ENCODE measurements at places on chromosomes 12 and 14.

DNA sequence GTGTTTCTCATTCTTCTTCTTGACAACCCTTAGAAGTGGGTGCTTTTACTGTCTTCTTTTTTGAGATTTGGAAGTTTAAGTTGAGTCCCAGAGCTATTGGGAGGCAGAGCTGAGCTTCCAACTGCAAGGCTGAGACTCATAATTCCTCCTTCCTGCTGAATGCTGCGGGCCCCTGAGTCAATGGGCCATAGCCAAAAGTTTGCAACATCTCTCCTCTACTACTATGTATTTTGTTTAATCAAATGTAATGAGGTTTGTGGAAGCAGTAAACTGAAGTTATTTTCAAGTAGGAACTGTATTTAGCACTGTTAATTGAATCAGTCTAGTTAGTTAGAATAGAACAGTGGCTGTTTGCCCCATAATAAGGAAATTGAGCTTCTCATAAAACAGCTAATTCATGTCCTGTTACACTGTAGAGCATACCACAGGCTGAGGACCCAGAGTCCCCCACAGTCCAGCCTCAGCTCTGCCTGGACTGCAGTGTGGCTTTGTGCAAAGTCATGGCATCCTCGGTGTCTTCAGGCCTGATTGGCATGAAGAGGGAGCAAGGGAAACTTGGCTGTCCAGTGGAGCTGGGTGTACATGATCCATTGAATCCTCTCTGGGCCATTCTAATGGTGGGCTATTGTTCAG, 631.7 kb downstream of the VRK1 start:
- DNase-seq: no peak

DNA sequence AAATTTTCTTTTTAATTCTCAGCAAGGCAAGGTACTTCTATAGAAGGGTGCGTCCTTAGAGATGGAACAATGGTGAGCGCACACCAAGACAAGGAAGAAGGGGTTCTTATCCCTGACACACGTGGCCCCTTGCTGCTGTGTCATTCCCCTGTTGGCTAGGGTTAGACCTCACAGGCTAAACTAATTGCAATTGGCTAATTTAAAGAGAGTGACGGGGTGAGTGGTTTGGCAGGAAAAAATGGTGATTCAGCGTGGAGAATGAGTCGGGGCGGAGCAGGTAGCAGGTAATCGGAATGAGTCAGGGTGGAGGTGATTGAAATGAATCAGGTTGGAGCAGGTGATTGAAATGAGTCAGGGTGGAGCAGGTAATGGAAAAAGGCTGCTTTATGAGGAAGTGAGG, 36.3 kb upstream of the HECTD1 start:
- no peak for DNase-seq

- no peak for DNase-seq
These were observed 95.1 kb downstream of the EP400 start for GRCh38 chr12:132044661-132045412.

DNA sequence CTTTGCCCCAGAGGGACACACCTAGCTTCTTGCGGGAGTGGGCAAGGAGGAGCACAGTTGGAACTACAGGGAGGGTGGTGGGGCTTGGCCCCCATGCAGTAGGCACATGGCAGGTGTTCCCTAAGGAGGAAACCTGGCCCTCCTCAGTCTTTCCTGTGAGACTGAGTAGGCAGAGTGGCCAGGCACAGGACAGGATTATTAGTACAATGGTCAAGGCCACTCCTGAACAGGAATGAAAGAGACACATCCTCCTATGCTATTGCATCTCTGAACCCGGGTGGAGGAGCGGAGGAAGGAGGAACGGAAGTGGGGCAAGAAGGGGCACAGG, 846 bp downstream of the MYO1A start:
- DNase-seq: no peak

DNA sequence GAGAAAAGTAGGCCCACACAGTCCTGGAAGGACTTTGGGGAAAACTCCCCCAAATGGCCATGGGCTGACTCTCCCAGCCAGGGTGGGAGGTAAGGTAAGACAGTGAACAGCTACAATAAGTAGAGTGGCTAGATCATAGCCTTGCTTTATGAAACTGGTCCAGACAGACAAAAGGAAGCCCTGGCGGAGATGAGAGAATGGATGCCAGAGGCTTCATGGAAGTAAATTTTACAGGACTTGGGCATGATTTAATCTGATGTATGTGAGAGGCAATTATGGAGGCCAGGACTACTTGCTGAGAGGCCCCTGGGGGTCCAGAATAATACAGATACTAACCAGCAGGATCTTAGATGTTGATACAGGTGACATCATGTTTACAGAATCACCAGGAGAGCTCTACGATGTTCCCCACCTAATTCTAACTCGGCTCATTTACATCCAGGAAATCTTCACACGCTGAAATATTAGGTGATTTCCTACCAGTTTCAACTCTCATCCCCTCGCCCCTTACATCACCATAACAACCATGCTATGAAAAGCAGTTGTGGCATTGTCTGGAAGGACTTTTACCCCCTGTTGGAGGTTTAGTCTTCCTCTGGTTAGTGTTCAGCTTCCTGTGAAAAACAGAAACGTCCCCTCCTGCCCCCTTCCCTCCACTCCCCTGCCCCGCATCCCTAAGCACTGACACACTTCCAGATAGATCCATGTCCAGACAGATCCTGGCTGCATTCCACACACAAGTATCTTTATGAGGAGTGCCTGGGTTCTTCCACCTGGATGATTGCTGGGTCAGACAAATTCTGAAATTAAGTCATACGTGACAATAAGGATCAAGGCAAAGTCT, 39.5 kb upstream of the NT5DC3 start:
- no peak for DNase-seq

DNA sequence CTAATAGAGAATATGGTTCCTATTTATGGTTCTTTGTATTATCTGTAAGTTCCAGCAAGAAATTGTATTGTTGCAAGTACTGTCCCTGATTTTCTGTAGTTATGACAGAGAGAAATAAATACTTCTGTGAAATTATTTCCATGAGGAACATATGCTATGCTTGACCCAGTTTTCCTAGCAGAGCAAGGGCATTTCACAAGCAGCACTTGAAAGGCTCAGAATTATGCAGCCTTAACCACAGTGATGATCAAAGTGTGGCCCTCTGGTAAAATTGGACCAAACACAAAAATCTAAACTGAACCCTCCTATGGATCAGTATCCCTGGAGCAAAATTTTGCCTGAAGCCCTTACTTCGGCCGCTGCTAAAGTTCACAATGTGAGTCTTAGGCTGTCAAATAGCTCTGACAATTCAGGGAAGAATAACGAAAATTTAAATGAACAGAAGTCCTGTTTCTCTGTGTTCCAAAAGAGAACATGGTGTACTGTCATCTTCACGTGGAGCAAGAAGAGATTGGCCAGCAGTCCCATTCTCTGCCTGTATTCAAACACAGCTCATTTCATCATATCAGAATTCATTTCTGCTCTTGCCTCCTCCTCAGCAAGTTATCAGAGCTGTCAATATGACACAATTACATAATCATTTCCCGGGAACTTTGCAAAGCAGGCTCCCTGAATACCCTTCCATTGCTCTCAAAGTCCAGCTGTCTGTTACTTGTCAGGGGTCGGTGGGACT, 471.9 kb downstream of the RPS29 start:
- DNase-seq: no peak

GRCh38 chr12:67200386-67200785, 68.8 kb upstream of the CAND1 start:
- DNase-seq: no peak

- no peak for DNase-seq
These were observed 28.3 kb downstream of the ADIPOR2 start for GRCh38 chr12:1719139-1719538.

- DNase-seq: no peak
These were observed 60.0 kb downstream of the PPP2R5C start for GRCh38 chr14:101821528-101821927.

DNA sequence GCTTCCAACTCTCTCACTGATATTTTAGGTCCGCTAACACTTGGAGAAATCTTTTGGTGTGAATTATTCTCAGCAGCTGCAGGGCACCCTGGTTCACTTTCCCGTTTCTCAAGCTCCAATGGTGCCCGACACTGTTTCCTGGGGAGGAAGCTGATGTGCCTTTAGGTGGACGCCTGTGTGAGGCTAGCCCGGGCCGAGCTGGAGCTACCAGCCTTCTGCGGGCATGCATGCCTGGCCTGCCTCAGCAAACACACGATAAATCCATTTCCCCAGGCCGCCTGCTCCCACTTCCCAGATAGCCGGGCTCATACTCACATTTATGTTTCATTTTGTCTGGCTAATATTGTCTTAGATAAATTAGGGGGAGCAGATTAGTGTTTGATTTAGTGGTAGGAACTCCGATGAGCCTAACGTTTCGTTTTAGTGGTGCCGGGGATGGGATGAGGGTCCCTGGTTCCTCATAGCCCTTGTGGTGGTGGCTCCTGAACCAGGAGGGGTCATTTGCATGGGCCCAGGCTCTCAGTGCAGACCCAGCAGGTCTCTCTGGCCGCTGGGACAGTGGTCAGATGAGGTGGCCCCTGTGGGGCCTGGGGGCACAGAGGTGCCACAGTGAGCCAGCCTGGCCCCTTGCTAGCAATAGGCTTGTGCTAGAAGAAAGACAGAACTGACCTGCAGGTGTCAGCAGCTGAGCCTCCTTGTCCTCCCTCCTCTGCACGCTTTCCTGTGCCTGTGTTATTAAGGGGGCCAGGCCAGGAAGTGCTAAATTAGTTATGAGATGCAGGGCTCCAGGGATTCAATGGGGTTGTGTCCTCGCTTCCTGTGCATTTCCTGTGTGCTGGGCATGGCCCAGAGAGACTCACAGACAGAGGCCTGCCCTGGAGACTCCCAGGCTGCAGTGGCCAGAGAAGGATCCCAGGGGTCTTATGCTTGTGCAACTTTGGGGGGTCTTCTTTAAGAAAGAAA, 88.3 kb downstream of the KIF26A start:
- no peak for DNase-seq

GRCh38 chr12:5432011-5432400, at the start of gene NTF3:
TSS of gene NTF3 (plus strand) at chr12:5432108. CDS start at chr12:5432325, 217 bp downstream.
- DNase-seq: no peak

GRCh38 chr14:22485178-22485577, 103.8 kb downstream of the DAD1 start:
- DNase-seq: no peak

GRCh38 chr12:94640134-94640928, 10.0 kb downstream of the TMCC3 start:
- DNase-seq: no peak

- DNase-seq: no peak
These were observed 6.7 kb upstream of the CACNB3 start for GRCh38 chr12:48811437-48812090.

DNA sequence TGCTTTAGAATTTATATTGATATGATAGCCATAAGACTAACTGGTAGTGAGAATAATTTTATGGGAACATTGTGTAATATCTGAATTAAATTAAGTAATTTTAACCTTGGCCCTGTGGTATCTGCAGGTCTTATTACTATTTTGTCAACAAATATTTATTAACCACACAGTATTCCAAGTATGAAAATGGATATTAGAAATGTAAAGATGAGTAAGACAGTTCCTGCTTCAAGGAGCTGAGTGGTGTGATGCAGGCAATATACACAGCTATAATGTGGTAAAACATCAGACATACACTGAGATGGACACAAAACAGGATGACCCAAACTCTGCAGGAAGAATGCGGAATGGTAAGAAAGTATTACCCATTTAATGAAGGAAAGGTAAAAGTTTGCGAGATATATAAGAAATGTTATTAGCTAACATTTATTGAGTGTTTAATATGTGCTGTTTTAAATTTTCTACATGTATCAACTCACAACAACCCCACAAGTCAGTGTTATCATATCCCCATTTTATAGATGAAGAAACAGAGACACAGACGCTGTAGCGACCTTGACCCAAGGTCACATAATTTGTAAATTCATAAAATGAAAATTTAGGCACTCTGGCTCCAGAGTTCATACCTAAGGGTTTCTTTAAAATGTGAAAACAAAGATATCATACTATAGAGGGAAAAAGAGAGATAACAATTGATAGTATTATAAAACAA, 12.7 kb downstream of the ABCD2 start:
- DNase-seq: no peak

DNA sequence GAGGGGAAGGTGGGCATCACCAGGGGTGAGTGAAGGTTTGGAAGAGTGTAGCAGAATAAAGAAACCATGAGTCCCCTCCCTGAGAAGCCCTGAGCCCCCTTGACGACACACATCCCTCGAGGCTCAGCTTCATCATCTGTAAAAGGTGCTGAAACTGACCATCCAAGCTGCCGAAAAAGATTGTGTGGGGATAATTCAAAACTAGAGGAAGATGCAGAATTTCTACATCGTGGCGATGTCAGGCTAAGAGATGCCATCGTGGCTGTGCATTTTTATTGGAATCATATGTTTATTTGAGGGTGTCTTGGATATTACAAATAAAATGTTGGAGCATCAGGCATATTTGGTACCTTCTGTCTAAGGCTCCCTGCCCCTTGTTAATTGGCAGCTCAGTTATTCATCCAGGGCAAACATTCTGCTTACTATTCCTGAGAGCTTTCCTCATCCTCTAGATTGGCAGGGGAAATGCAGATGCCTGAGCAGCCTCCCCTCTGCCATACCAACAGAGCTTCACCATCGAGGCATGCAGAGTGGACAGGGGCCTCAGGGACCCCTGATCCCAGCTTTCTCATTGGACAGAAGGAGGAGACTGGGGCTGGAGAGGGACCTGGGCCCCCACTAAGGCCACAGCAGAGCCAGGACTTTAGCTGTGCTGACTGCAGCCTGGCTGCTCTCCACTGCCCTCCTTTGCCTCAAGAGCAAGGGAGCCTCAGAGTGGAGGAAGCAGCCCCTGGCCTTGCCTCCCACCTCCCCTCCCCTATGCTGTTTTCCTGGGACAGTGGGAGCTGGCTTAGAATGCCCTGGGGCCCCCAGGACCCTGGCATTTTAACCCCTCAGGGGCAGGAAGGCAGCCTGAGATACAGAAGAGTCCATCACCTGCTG, 7.0 kb downstream of the SERPINA1 start:
- DNase-seq: no peak

- no peak for DNase-seq
These were observed 34.1 kb downstream of the ITGA7 start for GRCh38 chr12:55673638-55674037.

- no peak for DNase-seq
These were observed 332.6 kb downstream of the SLC16A7 start for GRCh38 chr12:59928416-59928815.

DNA sequence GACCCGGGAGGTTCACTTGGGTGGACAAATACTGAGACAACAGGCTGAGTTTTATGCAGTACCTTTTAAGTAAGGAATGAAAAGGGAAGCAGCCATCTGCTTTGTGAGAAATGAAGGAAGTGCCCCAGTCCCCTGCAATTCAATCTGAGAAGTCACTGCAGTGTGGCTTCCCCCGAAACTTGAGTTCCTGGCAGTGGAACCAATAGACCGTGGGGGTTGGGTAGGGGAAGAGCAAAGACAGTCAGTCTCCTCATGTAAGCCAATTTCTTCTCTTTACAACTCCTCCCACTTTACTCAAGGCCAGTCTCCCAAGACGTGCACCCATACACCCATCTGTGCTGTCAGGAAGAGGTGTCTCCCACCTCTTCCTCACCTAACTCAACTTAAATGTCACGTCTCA, 206.5 kb downstream of the BCAT1 start:
- DNase-seq: no peak

- DNase-seq: no peak
These were observed 501.4 kb upstream of the RGS6 start for GRCh38 chr14:71430678-71431376.

GRCh38 chr14:83958359-83958758, 1571.6 kb upstream of the FLRT2 start:
- DNase-seq: no peak

GRCh38 chr12:64120568-64120967, 101.5 kb downstream of the KICS2 start:
- no peak for DNase-seq

All from anterior cingulate cortex (tissue), 58 donors.